Mesenchymal stem cell (in vitro differentiated cells and primary cell): ENCODE measurements at places on chromosomes 11 and 22.

DNA sequence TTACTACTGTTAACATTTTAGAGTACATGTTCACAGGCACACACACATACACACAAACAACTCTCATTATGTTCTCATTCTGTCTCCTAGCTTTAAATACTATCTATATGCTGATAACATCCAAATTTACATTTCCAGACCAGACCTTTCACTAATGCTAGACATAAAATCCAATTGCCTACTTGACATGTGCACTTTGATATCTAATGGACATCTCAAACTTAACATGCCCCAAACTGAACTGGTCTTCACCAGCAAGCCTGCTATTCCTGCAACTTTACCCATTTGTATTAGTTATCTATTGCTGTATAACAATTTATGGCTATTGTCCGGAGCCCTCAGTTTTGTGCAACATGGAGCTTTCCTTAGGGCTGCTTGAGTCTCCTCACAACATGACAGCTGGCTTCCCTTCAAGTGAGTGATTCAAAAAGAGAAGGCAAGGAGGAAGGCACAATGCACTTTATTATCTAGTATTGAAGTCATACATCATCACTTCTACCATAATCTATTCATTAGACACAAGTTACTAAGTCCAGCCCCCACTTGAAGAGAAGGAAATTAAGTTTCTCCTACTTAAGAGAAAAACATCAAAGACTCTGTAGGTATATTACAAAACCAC, 3.0 kb downstream of the SLC36A4 start:
- DNase-seq: no peak

DNA sequence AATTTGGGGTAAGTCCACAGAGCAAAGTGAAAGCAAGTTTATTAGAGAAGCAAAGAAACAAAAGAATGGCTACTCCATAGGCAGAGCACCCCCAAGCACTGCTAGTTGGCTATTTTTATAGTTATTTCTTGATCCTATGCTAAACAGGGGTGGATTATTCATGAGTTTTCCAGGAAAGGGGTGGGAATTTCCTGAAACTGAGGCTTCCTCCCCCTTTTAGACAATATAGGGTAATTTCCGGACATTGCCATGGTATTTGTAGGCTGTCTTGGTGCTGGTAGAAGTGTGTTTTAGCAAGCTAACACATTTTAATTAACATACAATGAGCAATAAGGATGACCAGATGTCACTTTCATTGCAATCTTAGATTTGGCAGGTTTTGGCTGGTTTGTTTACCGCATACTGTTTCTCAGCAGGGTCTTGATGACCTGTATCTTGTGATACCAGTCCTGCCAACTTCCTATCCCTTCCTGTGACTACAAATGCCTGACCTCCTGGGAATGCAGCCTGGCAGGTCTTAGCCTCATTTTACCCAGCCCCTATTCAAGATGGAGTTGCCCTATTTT, 937 bp upstream of the C1QTNF6 start:
- DNase-seq: peak; percentile 51

GRCh38 chr11:19651653-19652052, 61.0 kb upstream of the NAV2 start:
- no peak for DNase-seq

DNA sequence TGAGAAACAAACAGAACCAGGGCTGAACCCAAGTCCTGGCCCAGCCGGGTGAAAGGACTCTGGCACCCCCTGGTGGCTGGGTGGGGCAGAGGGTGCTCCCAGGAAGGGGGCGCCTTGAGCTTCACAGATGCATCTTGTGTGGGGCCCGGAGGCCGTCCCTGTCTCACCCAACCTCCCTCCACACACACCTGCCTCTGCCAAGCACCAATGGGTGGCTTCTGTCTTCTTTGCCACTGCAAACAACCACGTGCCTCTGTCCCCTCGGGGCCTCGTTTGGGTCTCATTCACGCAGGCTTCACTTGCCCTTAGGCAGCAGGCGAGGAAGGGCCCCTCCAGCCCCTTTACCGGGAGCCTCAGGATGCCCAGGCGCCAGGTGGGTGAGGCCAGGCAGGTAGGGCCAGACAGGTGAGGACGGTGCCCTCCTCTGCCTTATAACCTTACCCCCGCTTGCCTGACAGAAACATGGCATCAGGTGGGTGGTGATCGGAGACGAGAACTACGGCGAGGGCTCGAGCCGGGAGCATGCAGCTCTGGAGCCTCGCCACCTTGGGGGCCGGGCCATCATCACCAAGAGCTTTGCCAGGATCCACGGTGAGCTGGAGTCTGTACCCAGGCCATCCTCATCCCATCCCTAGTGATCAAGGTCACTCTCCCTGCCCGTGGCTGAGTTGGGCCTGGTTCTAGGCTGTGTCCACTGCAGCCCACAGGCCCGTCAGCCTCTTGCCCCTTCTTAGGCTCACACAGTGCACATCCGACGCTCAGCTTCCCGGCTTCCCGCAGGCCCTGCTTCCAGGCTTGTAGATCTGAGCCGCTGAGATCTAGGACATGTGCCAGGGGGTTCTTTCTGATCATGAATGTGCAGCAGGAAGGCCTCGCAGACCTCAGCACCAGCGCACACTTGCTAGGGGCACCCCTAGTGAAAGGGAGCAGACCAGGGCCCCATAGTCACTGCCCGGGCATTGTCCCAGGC, 17.2 kb downstream of the POLR3H start:
- peak; percentile 40 for DNase-seq

DNA sequence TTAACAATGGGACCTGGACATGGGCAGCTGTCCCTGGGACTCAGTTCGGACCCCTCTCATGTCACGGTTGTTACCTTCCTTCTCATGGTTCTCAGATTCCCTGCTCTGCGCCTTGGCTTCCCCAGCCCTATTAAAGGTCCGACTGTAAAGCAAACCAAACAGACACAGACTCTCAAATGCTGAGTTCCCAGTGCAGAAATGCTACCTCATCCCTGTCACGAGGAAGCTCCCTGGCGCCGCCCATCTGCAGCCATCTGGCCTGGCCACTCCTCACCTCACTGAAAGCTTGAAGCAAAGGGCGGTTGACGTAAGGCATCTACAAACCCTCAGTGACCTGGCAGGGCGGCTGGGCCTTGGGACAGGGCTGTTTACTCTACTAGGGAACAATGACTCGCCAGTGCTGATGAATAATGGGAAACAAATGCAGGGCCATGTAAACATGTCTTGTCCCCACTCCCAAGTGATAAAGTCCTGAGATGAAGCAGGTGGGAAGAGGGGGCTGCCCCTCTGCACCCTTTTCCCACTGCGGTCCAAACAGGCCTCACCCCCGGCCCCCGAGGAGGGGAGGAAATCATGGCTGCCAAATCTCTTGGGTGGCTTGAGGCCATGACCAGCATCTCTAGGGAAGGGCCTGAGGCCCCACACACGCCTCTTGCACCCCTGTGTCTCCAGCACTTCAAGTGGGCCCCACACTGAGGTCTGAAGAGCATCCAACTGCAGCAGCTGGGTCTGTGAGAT, 49.3 kb downstream of the SCUBE1 start:
- peak; percentile 98 for DNase-seq

DNA sequence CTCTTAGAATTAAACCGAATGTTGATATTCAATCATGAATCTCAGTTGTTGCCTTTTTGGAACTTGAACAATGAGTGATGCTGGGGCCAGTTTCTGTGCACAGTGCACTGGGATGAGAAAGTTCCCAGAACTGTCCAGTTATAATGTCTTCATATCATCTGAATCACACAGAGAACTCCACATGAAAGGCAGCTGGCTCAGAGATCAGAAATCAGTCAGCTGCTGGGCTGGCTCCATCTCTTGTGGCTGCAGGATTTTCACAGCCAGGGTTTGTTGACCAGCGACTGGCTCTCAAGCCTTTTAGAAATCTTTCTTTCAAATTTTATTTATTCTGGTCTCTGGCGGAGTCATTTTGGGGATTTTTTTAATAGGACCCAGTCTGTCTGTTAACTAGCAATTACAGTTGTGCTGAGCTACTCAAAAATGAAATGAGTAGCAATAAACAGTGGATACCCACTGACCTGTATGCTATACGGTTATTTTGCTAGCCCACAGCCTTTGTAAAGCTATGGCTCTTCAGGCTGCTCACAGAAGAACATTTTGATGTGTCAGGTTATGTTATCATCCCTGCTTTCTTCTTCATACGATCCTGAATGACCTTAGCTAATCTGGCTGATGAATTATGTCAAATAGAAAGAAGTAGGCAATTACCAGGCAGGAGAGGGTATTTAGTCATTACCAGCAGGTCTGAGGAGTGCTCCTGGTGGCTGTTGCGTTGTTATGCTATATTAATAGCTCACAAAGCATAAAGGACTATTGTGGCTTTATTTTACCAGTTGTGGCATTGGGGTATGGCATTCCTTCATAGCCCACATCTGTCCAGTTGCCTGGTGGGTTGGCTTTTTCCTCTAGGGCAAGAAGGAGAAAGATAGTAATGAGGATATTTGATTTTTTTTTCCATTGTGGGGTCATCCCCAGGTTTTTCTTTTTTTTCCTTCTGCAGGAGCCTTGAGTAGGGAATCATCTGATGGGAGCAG, 3.6 kb downstream of the FAT3 start:
- no peak for DNase-seq

DNA sequence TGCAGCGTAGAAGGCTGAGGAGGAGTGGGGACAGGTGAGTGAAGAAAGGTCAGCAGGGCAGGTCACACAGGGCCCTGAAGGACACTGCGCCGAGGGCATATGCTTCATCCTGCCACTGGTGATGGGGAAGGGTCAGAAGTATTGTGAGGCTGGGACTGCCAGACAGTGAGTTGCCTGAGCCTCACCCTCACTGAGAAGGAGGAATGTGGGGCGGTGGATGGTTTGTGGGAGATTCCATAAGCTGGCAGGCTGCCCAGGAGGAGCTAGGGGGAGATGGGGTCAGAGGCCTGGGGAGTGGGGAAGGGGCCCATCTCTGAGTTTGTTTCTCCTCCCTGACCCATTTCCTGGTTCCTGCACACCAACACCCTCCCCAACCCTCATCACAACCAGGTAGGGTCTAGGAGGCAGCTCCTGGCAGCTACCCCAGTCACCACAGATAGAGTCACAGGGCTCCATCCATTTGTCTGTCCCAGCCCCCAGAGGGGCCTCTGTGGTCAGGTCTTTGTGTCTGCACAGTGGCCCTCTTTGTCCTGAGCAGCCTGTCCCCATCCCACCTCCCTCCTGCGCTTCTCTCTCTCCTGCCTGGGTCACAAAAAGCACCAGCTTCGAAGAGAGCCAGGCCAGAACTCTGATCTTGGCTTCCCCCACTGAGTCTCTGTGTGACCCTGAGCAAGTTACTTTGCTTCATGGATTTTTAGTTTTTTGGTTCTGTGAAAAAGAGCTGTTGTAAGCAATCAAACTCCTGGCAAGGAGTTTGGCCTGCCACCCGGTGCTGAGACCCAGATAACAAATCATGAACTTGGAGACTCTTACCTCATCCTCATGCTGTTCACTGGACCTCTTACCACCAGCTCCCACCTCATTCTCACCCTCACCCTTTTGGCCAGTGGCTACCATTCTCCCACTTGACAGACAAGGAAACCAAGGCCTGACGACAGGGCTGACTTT, 4.6 kb upstream of the P2RY2 start:
- DNase-seq: no peak

DNA sequence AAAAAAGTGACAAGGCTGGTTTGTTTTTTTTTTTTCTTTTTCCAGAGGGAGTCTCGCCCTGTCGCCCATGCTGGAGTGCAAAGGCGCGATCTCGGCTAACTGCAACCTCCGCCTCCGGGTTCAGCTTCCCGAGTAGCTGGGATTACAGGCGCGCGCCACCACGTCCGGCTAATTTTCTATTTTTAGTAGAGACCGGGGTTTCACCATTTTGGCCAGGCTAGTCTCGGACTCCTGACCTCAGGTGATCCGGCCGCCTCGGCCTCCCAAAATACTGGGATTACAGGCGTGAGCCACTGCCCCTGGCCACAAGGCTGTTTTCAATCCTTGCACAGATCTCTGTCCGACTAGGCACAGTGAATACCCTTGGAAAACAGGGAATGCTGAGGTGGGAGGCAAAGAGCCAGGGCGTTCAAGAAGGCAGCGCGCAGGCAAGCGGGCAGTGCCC, 566 bp downstream of the ATP6V1E1 start:
- DNase-seq: peak; percentile 11

DNA sequence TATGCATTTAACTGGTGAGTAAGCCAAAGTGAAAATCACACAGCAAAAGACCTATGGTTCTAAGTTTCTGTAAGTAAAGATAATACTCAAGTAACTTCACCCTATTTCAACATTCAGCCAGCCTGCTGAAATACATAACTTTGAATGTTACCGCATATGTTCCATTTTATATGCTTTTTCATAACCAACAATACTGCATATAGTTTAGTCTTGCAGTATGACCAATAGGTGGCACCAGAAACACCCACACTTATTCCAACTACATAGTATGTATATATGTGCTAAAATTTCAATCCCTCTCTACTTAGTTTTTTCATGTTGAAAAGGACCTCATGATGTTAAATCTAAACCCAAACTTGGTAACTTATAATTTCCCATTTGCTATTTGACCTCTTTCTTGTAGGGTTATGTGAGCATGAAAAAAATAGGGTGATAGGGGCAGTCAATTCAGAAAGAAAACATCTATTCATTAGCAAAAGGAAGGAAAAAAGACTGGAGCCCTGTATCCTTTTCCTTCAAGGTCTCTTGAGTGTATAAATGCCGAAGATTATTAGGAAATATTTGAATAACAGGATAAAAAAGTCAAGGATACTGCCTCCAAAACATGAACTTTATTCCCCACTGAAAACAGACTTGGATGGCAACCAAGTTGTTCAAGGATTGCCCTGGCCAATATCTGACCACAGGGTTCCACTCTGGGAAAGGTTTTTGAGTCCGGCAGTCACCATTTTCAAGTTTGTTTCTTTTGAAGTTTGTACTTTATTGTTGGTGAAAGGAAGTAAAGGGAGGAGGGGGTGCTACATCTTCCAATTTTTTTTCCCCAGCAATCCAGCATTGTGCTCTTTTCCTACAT, 23.8 kb upstream of the FZD4 start:
- DNase-seq: peak; percentile 44
